ENCODE measurements at places on chromosomes 2 and 18. TPM values are rescaled to one million over a fixed set of nuclear protein-coding genes. Genes with fewer than 3 reads are reported as not detected.

DNA sequence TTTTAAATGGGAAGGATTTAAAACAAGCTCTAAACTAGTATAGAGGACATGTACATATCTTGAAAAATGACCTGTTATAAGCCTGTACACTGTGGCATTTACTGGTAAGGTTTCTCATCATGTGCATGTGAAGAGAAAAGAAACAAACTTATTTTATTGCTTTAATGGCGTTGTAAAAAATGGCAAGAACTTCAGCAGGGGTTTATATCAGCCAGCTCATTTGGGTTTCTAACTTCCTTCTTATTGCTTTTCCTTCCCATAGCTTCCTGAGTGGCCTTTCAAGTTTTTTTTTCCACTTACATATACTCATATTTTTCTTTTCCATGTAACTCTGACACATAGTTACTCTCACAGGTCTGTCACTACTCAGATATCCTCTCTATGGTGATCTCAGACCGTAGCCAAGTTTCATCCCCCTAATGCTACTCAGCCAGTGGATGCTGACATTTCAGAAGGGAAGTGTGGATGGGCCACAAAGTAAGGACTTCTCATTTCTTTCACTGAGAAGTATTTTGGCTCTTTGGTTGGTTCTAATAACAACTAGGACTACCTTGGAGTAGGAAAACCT is 198.2 kb downstream of the PARD3B start:
- no peak for DNase-seq

GRCh38 chr2:46269544-46270273 is 27.5 kb upstream of the EPAS1 start:
- DNase-seq = peak; percentile 68

- DNase-seq = no peak
Measured at GRCh38 chr2:162265666-162266459, 22.6 kb upstream of the FAP start.

DNA sequence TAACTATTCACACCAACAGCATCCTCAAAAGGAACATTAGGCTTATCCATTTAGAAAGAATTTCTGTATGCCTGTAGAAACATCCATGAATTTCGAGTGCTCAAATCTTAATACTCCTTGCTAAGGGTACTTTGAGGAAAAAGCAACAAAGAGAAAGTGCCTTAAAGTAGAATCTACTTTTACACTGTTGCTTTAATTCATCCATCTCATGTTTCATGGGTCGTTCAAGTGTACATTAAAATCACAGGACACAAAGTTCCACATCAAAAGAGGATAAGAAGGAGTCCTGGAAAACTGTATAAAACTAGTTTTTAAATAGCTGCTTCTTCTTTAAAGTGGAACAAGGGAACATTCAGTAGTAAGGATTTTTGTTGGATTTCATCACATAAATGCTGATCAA is 54.5 kb downstream of the LRP1B start:
- no peak for DNase-seq

GRCh38 chr2:61470122-61470951 is 550 bp downstream of the USP34 start:
- DNase-seq = peak; percentile 95

- DNase-seq = no peak
Measured at GRCh38 chr2:63438181-63438580, 150.1 kb downstream of the WDPCP start.

DNA sequence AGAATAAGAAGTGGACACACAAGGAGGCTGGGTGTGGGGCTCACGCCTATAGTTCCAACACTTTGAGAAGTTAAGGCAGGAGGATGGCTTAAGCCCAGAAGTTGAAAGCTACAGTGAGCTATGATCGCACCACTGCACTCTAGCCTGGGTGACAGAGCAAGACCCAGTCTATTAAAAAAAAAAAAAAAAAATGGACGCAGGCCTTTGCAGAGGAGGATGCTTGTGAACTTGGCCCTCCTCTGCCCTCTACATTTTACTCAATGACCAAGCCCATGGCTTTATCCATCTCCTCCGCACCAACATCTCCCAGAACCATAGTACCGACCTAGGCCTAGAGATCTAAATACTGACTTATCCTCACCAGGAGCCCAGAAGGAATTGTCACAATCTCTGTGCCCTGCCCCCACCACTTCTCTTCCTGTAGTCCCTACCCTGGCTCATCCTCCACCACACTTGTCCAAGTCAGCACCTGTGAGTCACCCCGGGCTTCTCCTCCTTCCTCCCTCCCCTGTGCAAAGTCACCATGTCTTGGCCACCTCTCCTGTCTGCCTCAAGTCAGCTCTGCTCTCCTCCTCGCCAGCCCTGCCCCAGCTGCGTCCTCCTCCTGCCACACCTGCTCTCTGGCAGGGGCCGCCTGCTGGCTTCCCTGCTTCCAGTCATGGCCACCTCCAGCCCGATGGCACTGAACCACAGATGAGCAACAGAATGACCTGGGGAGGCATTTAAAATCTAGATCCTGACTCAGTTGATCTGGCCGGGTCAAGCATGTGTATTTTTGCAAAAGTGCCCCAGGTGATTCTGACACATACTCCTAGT is 35.8 kb upstream of the ASPRV1 start:
- DNase-seq = no peak

- no peak for DNase-seq
Measured at GRCh38 chr2:74658516-74658915, 4.5 kb downstream of the SEMA4F start.

- DNase-seq = no peak
Measured at GRCh38 chr2:5290900-5291546, 401.2 kb upstream of the SOX11 start.

- no peak for DNase-seq
Measured at GRCh38 chr2:230419181-230419580, 3.2 kb downstream of the SP100 start.

GRCh38 chr2:204898928-204899640 is 353.8 kb downstream of the PARD3B start:
- no peak for DNase-seq

GRCh38 chr2:207073412-207073800 is 92.3 kb downstream of the KLF7 start:
- no peak for DNase-seq

DNA sequence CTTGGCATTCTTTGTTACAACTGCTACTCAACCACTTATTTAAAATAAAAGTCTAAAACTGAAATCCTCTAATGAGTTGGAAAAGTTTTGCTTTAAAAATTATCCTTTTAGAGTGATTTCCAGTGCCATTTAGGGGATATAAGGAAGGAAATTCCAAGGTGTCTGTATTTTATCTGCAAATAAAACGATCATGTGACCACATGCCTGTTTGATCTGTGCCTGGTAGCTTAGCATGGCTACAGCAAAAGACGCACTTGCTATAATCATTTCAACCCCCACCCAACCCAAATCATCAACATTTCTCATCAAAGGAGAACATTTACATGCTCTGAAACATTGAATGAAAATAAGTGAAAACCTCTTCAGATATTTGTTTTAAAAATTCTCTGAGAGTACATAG is 615.1 kb downstream of the IRS1 start:
- DNase-seq = no peak

GRCh38 chr2:54899576-54900200 is 150.6 kb downstream of the RTN4 start:
- no peak for DNase-seq

DNA sequence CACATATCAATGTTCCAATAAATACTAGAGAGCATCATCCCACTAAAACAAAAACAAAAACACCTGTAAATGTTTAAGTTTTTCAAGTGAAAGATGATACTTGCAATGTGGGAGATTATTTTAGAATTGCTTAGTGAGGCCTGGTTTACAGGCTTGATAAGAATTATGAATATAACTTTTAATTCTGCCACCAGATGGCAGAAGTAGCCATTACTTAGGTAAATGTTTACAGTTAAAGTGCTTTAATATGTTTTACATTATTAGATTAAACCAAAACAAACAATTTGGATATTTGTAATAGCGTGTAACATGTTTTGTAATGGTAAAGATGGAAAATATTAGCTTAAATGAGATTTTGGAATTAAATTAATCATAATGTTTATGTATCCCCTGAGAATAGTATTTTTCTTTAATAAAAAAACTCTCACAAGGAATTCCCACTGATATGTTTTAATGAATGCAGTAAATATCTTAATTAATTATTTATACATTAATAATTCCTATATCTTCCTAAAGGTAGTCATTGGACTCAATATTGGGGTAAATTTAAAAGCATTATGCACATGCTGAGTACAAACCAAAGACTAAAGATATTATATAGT is 522.0 kb downstream of the SPAG16 start:
- no peak for DNase-seq

- DNase-seq = no peak
Measured at GRCh38 chr18:56368066-56368465, 270.3 kb downstream of the TXNL1 start.

DNA sequence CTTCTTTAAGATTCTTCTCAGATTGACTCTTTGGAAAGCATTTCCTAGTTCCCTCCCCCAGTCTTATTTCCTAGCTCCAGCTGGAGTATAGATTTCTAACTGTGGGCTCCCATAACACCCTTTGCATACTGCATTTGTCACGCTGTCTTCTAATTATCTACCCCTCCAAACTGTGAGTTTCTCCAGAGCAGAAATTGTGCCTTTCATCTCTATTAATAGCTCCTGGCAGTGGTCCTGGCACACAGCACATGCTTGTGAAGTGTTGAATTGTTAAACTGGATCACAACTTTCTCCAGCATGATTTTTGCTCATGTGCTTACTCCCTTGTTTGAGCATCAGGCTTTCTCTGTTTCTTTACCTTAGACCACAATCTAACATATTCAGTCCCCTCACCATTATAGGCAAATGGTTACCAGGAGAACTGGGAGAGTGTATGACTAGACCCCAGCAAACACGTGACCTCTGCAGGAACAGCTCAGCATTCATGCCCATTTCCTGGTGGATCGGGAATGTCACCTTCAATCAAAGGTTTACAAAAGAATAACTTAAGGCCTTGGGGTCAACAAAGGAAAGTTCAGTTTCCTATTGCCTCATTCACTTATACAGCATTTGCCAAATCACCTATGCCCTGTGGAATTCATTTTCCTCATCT is 175.7 kb upstream of the TANK start:
- DNase-seq = no peak

GRCh38 chr2:236833501-236834073 is 252.1 kb upstream of the COPS8 start:
- DNase-seq = no peak

GRCh38 chr2:216637472-216637871 is 4.3 kb downstream of the IGFBP2 start:
- no peak for DNase-seq

DNA sequence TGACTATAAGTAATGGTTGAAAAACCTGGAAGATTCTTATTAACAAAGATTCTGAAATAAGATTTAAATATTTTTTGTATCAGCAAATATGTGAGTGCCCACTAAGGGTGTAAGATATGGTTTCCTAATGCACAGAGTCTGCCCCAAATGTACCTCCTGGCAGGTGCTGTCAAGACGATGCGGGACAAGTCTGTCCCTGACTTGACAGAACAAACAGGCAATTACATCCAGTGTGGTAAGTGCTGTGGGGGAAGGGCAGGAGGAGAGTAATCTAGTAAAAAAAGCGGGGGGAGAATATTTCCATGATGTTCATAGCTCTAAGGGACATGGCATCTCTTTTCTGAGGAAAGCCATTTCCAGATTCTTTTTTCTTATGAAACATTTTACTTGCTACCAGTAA is 127.5 kb downstream of the COL4A4 start:
- DNase-seq = no peak

DNA sequence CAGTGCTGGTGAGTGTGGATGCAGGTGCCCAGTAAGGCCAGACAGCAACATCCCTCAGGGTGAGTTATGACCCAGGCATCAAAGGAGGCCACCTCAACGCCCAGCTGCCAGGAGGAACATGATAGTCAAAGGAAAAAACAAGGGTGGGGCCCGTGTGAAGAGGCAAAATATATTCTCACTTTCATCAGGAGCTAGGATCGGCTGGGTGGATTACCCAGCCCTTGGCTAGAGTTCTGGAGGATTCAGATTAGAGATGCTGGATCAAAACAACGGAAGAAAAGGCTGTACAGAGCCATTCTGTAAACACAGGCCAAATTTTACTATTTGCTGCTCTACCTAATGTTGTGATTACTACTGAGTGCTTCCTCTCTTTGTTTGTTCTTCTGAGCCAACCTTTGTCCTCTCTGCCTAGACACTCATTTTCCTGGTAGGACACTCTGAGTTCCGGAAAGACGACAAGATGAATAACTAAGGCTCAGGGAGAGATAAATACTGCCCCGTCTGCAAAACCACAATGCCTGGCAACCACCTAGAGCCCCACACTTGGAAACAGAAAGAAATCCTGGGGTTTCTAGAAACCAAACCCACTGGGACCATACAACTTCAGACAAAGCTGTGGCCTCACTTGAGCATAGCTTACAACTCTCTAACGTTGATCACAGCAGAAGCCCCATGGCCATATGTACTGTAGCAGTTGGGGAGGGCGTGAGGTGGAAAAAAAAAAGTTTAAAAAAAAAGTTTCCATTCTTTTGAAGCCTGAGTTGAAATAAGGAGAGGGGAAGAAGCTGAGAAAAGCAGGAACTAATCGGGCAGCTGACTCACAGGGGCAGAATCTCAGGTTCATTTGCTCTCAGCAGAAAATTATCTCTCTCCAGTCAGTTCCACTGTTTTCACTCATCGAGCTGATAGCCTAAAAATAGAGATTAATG is 17.8 kb upstream of the PMAIP1 start:
- DNase-seq = no peak

DNA sequence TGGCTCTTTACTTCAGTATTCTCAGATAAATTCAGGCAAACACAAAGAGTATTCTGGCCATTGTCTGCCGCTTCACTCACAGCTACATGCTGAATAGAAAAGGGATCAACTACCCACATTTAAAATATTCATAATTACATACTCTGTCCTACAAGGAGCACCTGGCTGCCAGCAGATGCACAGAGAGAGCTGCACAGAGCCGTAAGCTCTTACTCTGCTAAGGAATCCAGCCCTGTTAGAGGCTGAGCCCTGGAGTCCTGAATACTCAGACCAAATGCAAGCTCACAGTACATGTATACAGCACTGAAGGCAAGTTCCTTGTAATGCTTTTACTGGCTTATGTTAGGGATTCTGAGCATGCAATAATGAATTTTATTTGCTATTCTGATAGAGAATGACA is 80.3 kb downstream of the FTCDNL1 start:
- no peak for DNase-seq

The TMEM169 gene
- 0.32 TPM for total RNA-seq

The RBM44 gene
- 0.45 TPM for total RNA-seq

The NPHP1 gene
- 4.7 TPM for total RNA-seq

The FBXO48 gene
- 1.1 TPM for total RNA-seq

The MCM6 gene
- total RNA-seq = 5.1 TPM

The IL36G gene
- total RNA-seq = not detected

The SYT4 gene
- 1.0 TPM for total RNA-seq

The LCLAT1 gene
- 18.7 TPM for total RNA-seq

The LRRC30 gene
- not detected for total RNA-seq

The KCNE4 gene
- total RNA-seq = 3.6 TPM

The KHK gene
- total RNA-seq = 1.9 TPM

The ADCYAP1 gene
- total RNA-seq = 0.40 TPM

The NHEJ1 gene
- 9.1 TPM for total RNA-seq

All from right cardiac atrium (tissue), 5 donors.